ENCODE measurements at places on chromosomes 4 and X. TPM values are rescaled to one million over a fixed set of nuclear protein-coding genes. Genes with fewer than 3 reads are reported as not detected.

DNA sequence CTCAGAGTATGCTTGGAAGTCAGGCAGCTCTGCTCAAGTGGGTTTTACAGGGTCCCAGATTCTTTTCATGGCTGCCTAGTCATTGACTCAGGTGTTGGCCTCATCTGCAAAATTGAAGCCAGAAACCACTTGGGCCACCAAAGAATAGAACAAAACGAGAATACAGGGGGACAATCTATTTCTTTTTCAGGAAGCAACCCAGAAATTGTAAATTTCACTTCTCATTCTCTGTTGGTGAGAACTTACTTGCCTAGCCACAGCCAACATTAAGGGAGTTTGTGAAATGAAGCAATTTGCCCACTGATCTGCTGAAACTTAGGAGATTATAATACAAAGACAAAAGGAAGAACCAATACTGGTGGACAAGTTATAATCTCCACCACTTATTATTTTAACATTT, 8.6 kb upstream of the TKTL2 start:
- no peaks in the 10 kb centered on the region for H3K36me3 ChIP-seq
- H3K27ac ChIP-seq: no peak overlapping the region
- DNase-seq: no peak
- peaks cover 9% of the 10 kb centered on the region for H3K27me3 ChIP-seq
- H3K4me3 ChIP-seq: no peak overlapping the region

DNA sequence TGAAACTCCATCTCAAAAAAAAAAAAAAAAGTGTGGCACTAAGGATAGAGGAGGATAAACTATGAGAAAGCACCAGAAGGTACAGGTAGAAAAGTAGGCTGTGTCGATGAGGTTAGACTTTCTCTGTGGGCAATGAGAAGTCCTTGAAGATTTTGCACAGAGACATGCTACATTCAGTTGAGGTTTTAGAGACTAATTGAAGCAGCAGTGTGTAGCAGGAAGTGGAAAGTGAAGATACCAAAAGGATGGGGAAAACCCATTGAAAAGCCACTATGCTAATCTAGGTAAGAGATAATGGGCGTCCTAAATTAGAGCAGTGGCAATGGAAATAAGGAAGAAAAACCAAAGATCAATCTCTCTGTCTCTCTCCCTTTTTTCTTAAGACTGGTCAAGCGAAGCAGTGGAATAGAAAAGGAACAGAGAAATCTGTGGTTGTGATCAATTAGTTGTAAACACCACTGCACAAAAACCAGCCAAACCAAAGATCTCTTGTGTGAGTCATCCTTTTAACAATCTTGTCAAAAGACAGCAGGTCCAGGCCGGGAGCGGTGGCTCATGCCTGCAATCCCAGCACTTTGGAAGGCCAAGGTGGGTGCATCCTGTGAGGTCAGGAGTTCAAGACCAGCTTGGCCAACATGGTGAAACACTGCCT, 3.5 kb downstream of the SPINK2 start:
- H3K4me3 ChIP-seq: no peak overlapping the region
- no peaks in the 10 kb centered on the region for H3K36me3 ChIP-seq
- no peak overlapping the region for H3K27ac ChIP-seq
- peaks cover 16% of the 10 kb centered on the region for H3K27me3 ChIP-seq

- no peaks in the 10 kb centered on the region for H3K36me3 ChIP-seq
- DNase-seq: no peak
- H3K27me3 ChIP-seq: no peaks in the 10 kb centered on the region
- no peak overlapping the region for H3K4me3 ChIP-seq
Observed at GRCh38 chr4:173489514-173489913, 40.5 kb downstream of the HAND2 start.

DNA sequence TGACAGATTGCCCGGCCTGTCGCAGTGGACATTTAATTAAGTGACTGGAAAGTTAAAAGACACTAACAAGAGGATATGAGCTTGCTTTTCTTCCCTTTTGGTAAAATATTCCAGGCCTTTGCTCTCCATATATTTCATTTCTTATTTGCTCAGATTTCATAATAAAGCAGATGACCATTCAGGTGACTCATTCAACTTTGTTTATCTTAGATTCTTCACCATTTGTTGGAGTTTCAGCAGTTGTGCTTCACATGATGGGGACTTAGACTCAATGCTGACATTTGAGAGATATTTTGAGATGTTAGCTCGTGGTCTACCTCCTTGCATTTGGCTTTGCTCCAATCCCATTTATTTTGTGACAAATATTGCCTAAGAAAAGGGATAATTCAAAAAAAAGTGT, 312.2 kb downstream of the ARHGAP24 start:
- H3K27ac ChIP-seq: peak overlapping the region; percentile 67
- H3K4me3 ChIP-seq: no peak overlapping the region
- DNase-seq: peak; percentile 81
- H3K4me1 ChIP-seq: peaks cover 98% of the 10 kb centered on the region

DNA sequence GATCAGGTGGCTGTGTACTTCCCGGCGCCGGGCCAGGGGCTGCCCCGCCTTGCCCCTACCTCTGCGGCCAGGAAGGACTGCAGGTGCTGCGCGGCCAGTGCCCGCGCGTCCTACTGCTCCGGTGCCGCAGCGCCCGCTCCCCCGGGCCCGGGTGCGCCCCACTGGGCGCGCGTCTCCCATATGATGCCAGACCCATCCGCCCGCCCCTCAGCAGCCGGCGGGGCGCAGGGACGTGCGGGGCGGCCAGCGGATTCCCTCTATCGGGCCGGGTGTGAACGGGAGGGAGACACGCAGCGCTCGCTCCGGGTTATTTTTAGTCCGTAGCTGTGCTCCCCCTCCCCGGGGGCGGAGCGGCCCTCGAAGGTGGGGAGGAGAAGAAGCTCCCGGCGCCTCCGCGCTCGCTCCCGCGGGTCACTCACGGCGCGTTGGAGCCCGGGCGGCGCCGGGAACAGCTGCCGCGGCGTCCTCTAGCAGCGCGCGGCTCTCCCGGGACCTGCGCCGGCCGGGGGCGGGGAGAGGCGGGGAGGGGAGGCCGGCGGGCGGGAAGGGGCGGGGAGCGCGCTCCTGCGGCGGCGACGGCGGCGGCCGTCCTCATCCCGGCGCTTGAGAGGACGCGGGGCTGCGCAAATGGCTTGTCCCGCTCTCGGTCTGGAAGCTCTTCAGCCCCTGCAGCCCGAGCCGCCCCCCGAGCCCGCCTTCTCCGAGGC, 103.6 kb downstream of the UCHL1 start:
- H3K4me1 ChIP-seq: peaks cover 3% of the 10 kb centered on the region
- H3K4me3 ChIP-seq: peak overlapping the region; percentile 40
- no peaks in the 10 kb centered on the region for H3K36me3 ChIP-seq
- no peak overlapping the region for H3K27ac ChIP-seq

DNA sequence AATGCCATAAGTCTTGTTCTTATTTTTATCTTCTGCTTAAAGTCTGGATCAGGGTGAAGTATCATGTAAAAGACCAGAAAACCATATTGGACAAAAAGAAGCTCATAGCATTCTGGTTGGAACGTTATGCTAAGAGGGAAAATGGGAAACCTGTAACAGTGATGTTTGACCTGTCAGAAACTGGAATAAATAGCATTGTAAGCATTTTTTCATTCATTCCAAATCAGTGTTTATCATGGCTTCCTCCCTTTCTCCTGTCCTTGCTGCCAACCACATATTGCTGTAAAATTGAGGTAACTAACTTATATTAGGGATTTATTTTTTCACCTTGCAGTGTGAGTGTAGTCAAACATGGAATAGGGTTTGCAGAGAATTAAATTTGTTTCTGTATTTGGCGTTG, 23.8 kb downstream of the MOSPD2 start:
- H3K27me3 ChIP-seq: no peaks in the 10 kb centered on the region
- no peak overlapping the region for H3K27ac ChIP-seq
- H3K36me3 ChIP-seq: no peaks in the 10 kb centered on the region
- no peak for DNase-seq

DNA sequence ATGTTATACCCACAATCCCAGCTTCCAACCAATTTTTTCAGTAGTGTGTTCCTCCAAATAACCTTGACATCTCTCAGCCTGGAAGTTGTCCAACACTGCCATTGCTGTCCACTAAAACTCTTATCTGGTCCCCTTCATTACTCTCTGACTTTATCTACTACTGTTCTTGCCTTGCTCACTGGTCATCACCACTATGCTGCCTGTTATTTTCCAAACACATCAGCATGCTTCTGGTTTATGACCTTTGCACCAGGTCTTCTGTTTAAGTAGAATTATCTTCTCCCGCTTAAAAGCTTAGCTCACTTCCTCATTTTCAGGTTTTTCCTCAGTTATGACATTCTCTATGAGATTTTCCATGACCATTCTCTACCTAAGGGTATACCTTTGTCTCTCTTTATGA, 5.5 kb downstream of the ELMOD2 start:
- H3K4me1 ChIP-seq: peaks cover 9% of the 10 kb centered on the region
- H3K36me3 ChIP-seq: no peaks in the 10 kb centered on the region
- DNase-seq: no peak
- no peak overlapping the region for H3K27ac ChIP-seq
- H3K4me3 ChIP-seq: no peak overlapping the region
- H3K27me3 ChIP-seq: no peaks in the 10 kb centered on the region

DNA sequence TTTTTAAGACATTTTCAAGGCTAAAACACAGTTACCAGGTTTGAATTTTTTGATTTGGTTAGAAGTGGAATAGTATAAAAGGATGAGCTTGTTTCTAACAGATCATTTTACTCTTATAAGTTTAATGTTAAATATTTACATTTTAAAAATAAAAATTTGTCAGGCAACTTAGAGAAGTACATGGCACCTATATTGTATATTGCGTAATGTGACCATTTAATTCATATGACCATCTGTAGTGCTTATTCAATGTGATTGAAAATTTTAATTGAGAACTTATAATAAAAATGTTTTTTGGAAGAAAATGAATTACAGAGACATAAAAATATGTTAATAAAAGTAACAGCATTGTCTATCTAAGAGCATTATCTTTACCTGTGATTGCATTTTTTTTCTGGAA, 1632.4 kb downstream of the RPA4 start:
- H3K27me3 ChIP-seq: no peaks in the 10 kb centered on the region
- no peak overlapping the region for H3K27ac ChIP-seq
- H3K4me3 ChIP-seq: no peak overlapping the region
- no peaks in the 10 kb centered on the region for H3K4me1 ChIP-seq
- no peaks in the 10 kb centered on the region for H3K36me3 ChIP-seq

DNA sequence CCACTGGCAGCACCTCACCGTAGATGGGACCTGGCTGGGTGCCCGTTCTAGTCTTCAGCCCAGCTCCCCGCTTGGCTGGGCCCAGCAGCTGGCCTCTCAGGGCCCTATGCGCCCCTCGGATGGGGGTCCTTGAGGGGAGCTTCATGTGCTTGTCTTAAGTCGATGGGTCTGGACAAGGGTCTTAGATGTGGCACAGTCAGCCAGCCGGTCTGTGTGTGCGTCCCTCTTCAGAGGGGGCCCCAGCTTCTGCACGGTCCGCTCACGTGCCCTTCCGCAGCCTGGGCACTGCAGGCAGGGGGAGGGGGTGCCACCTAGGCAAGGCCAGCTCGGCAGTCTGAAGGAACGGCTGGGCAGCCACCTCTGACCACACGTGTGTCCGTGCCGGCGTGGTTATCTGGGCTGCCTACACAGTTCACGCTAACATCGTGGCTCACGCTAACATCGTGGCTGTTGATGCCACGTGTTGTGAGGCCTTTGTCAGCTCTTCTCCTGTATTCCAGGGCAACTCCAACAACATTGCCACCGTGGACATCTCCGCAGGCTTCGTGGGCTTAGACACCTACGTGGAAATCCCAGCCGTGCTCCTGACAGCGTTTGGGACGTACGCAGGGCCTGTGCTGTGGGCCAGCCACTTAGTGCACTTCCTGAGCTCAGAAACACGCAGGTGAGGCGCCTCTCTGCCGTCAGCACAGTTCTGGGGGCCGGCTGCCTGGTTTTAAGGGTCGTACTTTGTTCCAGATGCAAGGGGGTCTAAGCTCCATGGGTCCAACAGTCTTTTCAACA, 34.5 kb downstream of the PIGG start:
- H3K4me1 ChIP-seq: no peaks in the 10 kb centered on the region
- no peak overlapping the region for H3K27ac ChIP-seq
- no peaks in the 10 kb centered on the region for H3K27me3 ChIP-seq
- H3K36me3 ChIP-seq: peaks cover 41% of the 10 kb centered on the region
- no peak overlapping the region for H3K4me3 ChIP-seq

GRCh38 chr4:55172694-55173287, 47.4 kb upstream of the KDR start:
- peaks cover 57% of the 10 kb centered on the region for H3K4me1 ChIP-seq
- peak overlapping the region; percentile 100 for H3K27ac ChIP-seq
- H3K4me3 ChIP-seq: no peak overlapping the region
- no peaks in the 10 kb centered on the region for H3K36me3 ChIP-seq

- no peak for DNase-seq
- no peaks in the 10 kb centered on the region for H3K4me1 ChIP-seq
- H3K4me3 ChIP-seq: no peak overlapping the region
- no peak overlapping the region for H3K27ac ChIP-seq
- H3K27me3 ChIP-seq: no peaks in the 10 kb centered on the region
- H3K36me3 ChIP-seq: no peaks in the 10 kb centered on the region
Observed at GRCh38 chrX:119251386-119251785, 15.3 kb downstream of the PGRMC1 start.

GRCh38 chr4:158877069-158877468, 108.2 kb downstream of the FNIP2 start:
- no peak overlapping the region for H3K27ac ChIP-seq
- H3K36me3 ChIP-seq: no peaks in the 10 kb centered on the region

DNA sequence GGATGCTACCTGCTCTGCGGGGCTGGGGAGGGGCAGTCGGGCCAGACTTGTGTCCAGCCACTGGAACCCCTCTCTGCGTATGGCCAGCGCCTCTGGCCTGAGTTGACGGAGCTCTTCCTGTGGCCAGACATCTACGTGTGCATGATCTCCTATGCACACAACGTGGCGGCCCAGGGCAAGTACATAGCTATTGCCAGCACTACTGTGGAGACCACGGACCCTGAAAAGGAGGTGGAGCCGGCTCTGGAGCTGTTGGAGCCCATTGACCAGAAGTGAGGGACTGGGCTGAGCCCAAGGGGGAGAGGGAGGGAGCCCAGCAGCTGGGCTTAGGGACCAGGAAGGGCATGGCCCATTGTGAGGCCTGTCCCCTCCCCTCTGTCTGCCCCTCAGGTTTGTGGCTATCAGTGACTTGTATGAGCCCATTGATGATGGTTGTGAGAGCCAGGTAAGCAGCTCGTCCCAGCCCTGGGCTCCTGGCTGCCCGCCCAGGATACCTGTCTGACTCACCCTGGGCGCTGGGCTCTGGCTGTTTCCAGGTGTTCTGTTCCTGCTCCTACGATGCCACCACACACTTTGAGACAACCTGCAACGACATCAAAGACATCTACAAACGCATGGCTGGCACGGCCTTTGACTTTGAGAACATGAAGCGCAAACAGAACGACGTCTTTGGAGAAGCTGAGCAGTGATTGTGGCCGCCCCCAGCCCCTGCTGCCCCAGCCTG, 1.8 kb upstream of the FAM50A start:
- H3K4me1 ChIP-seq: peaks cover 15% of the 10 kb centered on the region
- no peak for DNase-seq
- H3K36me3 ChIP-seq: peaks cover 28% of the 10 kb centered on the region
- no peak overlapping the region for H3K27ac ChIP-seq
- no peaks in the 10 kb centered on the region for H3K27me3 ChIP-seq
- H3K4me3 ChIP-seq: no peak overlapping the region

Gene TMSB4X
- total RNA-seq: 6,858 TPM

Gene ASB11
- total RNA-seq: 0.15 TPM

Gene CT47B1
- not detected for total RNA-seq

Gene CFAP99
- 0.12 TPM for total RNA-seq

Gene DYNLT3
- 22.8 TPM for total RNA-seq

Gene ATOH1
- not detected for total RNA-seq
